GM12892 (cell line): ENCODE measurements at places on chromosomes 7 and 10.

GRCh38 chr10:74901301-74901700 lies 74.9 kb downstream of the KAT6B start:
- DNase-seq = no peak

DNA sequence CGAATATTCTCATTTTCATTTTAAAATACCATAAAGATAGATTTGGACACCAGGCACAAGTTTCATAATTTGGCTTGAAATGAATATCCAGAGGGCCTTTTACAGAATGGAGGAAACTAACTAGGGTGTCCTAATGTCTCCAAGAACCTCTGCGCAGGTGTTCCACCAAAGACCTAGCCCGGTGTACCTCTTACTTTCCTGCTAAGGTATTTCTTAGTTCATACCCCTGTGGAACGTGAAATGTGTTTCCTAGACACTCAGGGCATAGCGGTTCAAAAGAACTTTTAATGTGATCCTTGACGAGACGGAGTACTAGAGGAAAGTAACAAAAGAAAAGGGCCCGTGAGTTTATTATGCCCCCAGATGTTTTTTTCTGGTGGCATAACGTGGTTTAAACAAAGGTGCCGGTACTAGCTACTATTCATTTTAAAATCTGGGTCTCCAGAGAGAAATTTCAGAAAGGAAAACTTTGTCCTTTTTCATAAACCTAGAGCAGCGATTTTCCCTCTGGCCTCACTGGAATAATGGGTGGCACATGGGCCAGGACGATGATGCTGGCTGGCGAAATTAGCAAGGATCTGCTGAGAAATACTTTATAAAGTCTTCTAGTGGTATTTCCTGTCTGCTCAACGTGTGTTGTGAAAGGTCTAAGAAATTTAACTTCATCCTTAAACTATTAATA lies 1.4 kb downstream of the APBB1IP start:
- DNase-seq = no peak

GRCh38 chr7:46003161-46003560 lies 82.1 kb upstream of the IGFBP3 start:
- DNase-seq = no peak

- DNase-seq = no peak
These were observed 323.7 kb upstream of the IGFBP3 start for GRCh38 chr7:46244757-46245156.
